ENCODE measurements at places on chromosomes 1 and 21. TPM values are rescaled to one million over a fixed set of nuclear protein-coding genes. Genes with fewer than 3 reads are reported as not detected.

The DAB1 gene
- total RNA-seq, result 32.0 TPM

The SPRR2B gene
- not detected for total RNA-seq

The UBE2G2 gene
- total RNA-seq, result 84.8 TPM

The KCNA2 gene
- total RNA-seq, result 0.57 TPM

GRCh38 chr1:162373541-162374260, 3.0 kb downstream of the SPATA46 start:
- H3K4me3 ChIP-seq, result no peak overlapping the region
- H3K27ac ChIP-seq, result no peak overlapping the region
- peaks cover 12% of the 10 kb centered on the region for H3K4me1 ChIP-seq
- no peaks in the 10 kb centered on the region for H3K36me3 ChIP-seq
- peaks cover 19% of the 10 kb centered on the region for H3K27me3 ChIP-seq

DNA sequence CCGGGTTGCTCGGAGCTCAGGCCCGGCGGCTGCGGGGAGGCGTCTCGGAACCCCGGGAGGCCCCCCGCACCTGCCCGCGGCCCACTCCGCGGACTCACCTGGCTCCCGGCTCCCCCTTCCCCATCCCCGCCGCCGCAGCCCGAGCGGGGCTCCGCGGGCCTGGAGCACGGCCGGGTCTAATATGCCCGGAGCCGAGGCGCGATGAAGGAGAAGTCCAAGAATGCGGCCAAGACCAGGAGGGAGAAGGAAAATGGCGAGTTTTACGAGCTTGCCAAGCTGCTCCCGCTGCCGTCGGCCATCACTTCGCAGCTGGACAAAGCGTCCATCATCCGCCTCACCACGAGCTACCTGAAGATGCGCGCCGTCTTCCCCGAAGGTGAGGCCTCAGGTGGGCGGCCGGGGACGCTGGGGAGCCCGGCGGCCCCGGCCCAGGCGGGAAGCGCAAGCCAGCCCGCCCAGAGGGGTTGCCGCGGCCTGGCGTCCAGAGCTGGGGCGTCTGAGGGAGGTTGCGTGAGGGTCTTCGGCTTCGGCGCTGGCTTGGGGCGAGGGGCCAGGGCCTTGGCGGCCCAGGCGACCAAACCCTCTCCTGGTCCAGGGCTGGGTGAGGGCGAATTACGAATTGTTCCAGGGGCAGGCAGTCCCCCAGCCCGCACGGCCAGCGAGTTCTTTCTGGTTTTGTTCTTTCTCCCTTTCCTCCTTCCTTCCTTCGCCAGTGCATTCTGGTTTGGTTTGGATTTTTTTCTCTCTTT, 805 bp downstream of the SIM2 start:
- peaks cover 3% of the 10 kb centered on the region for H3K4me1 ChIP-seq
- H3K4me3 ChIP-seq, result no peak overlapping the region
- peak; percentile 63 for DNase-seq
- no peaks in the 10 kb centered on the region for H3K36me3 ChIP-seq

DNA sequence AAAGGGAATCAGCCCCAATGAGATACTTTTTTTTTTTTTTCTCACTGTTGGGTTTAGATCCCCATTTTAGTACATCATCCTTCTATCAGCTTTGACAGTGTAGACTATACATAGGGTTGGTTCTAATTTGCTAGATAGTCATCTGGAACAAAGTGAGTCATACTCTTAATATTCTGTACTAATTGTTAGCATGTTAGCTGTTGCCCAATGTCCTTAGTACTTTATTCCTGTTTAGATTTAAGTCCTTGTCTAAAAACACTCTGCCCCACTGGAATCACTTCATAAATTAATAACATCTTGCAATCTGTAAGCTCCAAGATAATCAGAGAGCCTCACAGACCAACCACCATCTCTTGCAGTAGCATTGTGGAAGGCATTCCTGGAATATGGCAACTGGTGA, 209.8 kb upstream of the KIAA0040 start:
- no peak overlapping the region for H3K27ac ChIP-seq
- H3K4me3 ChIP-seq, result no peak overlapping the region
- no peaks in the 10 kb centered on the region for H3K4me1 ChIP-seq
- no peaks in the 10 kb centered on the region for H3K27me3 ChIP-seq

DNA sequence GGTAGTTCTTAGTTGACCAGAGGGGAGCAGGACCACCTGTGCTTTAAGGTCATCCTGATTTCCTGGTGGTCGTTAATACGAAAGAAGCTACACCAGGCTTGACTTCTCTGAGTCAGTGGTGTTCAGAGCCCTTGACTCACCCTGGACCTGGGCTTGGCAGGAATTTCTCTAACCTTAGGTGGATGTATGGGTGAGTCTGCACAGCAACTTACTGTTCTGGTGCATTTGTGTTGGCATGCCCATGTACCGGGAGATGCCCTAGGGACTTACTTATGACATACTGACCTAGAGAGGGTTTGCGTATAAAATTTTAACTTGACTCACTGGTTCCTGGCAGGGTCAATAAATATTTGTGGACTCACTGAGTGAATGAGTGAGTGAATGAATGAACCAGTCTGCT, 304.6 kb downstream of the DISC1 start:
- H3K36me3 ChIP-seq, result no peaks in the 10 kb centered on the region
- H3K27ac ChIP-seq, result no peak overlapping the region
- H3K27me3 ChIP-seq, result no peaks in the 10 kb centered on the region
- H3K4me3 ChIP-seq, result no peak overlapping the region
- DNase-seq, result no peak

GRCh38 chr1:18666317-18666920, 35.8 kb downstream of the PAX7 start:
- H3K36me3 ChIP-seq, result no peaks in the 10 kb centered on the region
- no peak overlapping the region for H3K4me3 ChIP-seq
- peaks cover 85% of the 10 kb centered on the region for H3K27me3 ChIP-seq
- H3K27ac ChIP-seq, result no peak overlapping the region
- H3K4me1 ChIP-seq, result peaks cover 3% of the 10 kb centered on the region

GRCh38 chr1:99970713-99971255, 988 bp downstream of the SLC35A3 start:
- H3K27ac ChIP-seq, result no peak overlapping the region
- DNase-seq, result no peak
- no peaks in the 10 kb centered on the region for H3K4me1 ChIP-seq
- peaks cover 38% of the 10 kb centered on the region for H3K36me3 ChIP-seq
- no peaks in the 10 kb centered on the region for H3K27me3 ChIP-seq
- peak overlapping the region; percentile 98 for H3K4me3 ChIP-seq

- no peak overlapping the region for H3K27ac ChIP-seq
- H3K4me3 ChIP-seq, result no peak overlapping the region
- H3K4me1 ChIP-seq, result no peaks in the 10 kb centered on the region
- no peaks in the 10 kb centered on the region for H3K36me3 ChIP-seq
Observed at GRCh38 chr1:20442920-20443625, 42.9 kb downstream of the CAMK2N1 start.

DNA sequence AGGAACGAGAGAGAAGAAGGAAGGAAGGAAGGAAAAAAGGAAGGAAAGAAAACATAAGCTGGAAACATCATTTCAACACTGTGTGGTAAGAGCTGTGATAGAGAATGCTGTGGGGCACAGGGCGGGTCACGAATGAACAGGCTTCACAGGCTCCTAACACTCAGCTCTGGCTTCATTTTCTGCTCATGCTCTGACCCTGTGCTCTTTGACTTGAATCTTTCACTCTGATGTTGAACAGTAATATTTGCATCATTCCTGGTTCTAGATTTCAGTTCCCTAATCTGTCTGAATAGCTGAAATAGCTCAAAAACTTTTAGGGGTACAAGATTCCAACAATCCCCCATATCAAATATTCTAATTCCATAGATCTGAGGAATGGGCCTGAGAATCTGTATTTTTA, 207.3 kb downstream of the LHX8 start:
- DNase-seq, result no peak
- H3K27ac ChIP-seq, result no peak overlapping the region
- H3K4me1 ChIP-seq, result no peaks in the 10 kb centered on the region
- H3K4me3 ChIP-seq, result no peak overlapping the region
- H3K27me3 ChIP-seq, result no peaks in the 10 kb centered on the region
- H3K36me3 ChIP-seq, result peaks cover 7% of the 10 kb centered on the region

- no peak overlapping the region for H3K27ac ChIP-seq
- H3K4me1 ChIP-seq, result no peaks in the 10 kb centered on the region
- H3K4me3 ChIP-seq, result no peak overlapping the region
Observed at GRCh38 chr1:183901748-183902330, 96.9 kb downstream of the RGL1 start.

GRCh38 chr1:114292194-114292593, 138.5 kb upstream of the SYT6 start:
- peak; percentile 69 for DNase-seq
- peaks cover 9% of the 10 kb centered on the region for H3K27me3 ChIP-seq
- H3K4me1 ChIP-seq, result no peaks in the 10 kb centered on the region
- H3K4me3 ChIP-seq, result no peak overlapping the region

GRCh38 chr1:12220890-12221289, 8.9 kb upstream of the VPS13D start:
- no peaks in the 10 kb centered on the region for H3K4me1 ChIP-seq
- H3K36me3 ChIP-seq, result no peaks in the 10 kb centered on the region
- no peak overlapping the region for H3K27ac ChIP-seq
- no peaks in the 10 kb centered on the region for H3K27me3 ChIP-seq

GRCh38 chr1:10450156-10450814, 454 bp downstream of the CORT start:
- H3K27ac ChIP-seq, result no peak overlapping the region
- peak; percentile 55 for DNase-seq
- H3K4me3 ChIP-seq, result no peak overlapping the region
- no peaks in the 10 kb centered on the region for H3K4me1 ChIP-seq

- no peaks in the 10 kb centered on the region for H3K4me1 ChIP-seq
- no peak overlapping the region for H3K27ac ChIP-seq
- H3K27me3 ChIP-seq, result no peaks in the 10 kb centered on the region
- no peak overlapping the region for H3K4me3 ChIP-seq
- no peaks in the 10 kb centered on the region for H3K36me3 ChIP-seq
Observed at GRCh38 chr1:167095368-167095767, 1.5 kb downstream of the STYXL2 start.

DNA sequence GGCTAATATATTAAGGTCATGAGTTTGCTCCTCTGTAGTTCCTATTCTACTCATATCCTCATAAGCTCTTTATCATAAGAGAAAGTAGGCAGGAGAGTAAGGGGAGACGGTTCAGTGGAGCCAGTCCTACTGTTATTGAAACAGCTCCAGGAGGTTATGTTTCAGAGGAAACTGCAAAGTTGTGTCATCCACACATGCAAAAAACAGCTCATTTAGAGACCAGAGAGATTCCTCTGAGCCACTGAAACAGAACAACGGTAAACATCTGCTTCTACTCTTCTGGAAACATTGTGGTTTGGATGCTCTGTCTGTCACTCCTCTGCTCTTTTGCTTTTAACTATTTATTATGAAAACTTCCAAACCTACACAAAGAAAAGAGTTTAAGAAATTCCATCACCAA, 66.3 kb upstream of the PPP2R5A start:
- no peaks in the 10 kb centered on the region for H3K27me3 ChIP-seq
- peak overlapping the region; percentile 26 for H3K4me3 ChIP-seq
- no peaks in the 10 kb centered on the region for H3K36me3 ChIP-seq

GRCh38 chr1:214318356-214318755, 37.4 kb downstream of the SMYD2 start:
- H3K36me3 ChIP-seq, result peaks cover 39% of the 10 kb centered on the region
- peak; percentile 46 for DNase-seq
- H3K4me3 ChIP-seq, result no peak overlapping the region
- no peak overlapping the region for H3K27ac ChIP-seq

GRCh38 chr1:12052008-12052573, 11.0 kb upstream of the TNFRSF8 start:
- H3K27me3 ChIP-seq, result no peaks in the 10 kb centered on the region

- no peak overlapping the region for H3K27ac ChIP-seq
- no peaks in the 10 kb centered on the region for H3K27me3 ChIP-seq
- H3K4me3 ChIP-seq, result no peak overlapping the region
- DNase-seq, result no peak
- H3K36me3 ChIP-seq, result peaks cover 57% of the 10 kb centered on the region
- no peaks in the 10 kb centered on the region for H3K4me1 ChIP-seq
Observed at GRCh38 chr1:200652378-200652777, 17.3 kb downstream of the DDX59 start.

DNA sequence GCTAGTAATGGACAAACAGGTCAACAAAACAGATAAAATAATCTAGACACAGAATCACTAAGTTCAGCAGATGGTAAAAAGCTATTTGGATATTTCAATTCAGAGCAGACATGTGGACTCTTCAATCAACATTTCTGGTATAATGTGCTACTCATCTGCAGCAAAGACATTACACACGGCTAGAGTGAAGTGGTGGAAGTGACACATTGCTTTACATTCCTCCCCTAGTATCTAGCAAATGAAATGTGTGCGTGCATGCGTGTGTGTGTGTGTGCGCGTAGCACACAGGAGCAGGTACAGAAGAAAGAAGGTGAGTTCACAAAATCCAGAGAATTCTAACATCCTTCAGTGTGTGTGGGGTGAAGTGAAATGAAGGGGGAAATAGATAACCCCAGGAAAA, 8.3 kb downstream of the AHCTF1 start:
- DNase-seq, result no peak
- no peak overlapping the region for H3K27ac ChIP-seq
- H3K36me3 ChIP-seq, result peaks cover 41% of the 10 kb centered on the region
- no peaks in the 10 kb centered on the region for H3K4me1 ChIP-seq
- no peaks in the 10 kb centered on the region for H3K27me3 ChIP-seq

DNA sequence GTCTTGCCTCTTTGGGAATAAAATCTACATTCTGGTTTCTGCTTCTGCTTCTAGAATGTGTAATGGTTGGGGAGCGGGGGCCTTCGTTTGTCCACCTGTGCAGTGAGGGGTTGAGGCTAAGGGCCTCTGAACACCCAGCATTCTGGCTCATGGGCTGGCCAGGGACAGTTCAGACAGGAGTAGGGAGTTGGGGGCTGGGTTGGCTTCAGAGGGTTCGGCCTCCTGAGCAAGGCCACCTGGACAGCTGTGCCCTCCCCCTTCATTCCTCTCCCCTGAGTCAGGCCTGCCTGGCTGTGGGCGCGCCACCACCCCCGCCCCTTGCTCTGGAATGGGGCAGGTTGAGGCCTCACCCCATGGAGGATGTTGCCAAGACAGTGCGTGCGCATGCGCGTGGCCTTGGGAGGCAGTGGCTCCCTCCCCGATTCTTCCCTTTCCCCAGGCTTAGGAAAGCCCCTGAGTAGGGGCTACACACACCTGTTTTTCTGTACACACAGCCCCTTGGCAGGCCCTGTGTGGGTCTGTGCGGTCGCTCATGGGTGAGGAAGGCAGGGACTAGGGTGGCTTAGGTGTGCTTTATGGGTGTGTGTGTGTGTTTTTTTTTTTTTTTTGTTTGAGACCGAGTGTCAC, 57.0 kb downstream of the YARS1 start:
- peaks cover 8% of the 10 kb centered on the region for H3K36me3 ChIP-seq
- peaks cover 44% of the 10 kb centered on the region for H3K4me1 ChIP-seq
- peak overlapping the region; percentile 42 for H3K27ac ChIP-seq
- peak overlapping the region; percentile 60 for H3K4me3 ChIP-seq
- peak; percentile 99 for DNase-seq

- peak; percentile 93 for DNase-seq
- peaks cover 10% of the 10 kb centered on the region for H3K4me1 ChIP-seq
- peaks cover 74% of the 10 kb centered on the region for H3K27me3 ChIP-seq
- no peaks in the 10 kb centered on the region for H3K36me3 ChIP-seq
Observed at GRCh38 chr1:156656806-156657740, 15.2 kb downstream of the BCAN start.

GRCh38 chr1:41827991-41828570, 90.6 kb downstream of the HIVEP3 start:
- H3K4me1 ChIP-seq, result peaks cover 11% of the 10 kb centered on the region
- H3K4me3 ChIP-seq, result no peak overlapping the region
- no peak for DNase-seq
- H3K27ac ChIP-seq, result no peak overlapping the region

Measured in endodermal cell (in vitro differentiated cells).